ENCODE measurements at places on chromosomes 2 and 18.

DNA sequence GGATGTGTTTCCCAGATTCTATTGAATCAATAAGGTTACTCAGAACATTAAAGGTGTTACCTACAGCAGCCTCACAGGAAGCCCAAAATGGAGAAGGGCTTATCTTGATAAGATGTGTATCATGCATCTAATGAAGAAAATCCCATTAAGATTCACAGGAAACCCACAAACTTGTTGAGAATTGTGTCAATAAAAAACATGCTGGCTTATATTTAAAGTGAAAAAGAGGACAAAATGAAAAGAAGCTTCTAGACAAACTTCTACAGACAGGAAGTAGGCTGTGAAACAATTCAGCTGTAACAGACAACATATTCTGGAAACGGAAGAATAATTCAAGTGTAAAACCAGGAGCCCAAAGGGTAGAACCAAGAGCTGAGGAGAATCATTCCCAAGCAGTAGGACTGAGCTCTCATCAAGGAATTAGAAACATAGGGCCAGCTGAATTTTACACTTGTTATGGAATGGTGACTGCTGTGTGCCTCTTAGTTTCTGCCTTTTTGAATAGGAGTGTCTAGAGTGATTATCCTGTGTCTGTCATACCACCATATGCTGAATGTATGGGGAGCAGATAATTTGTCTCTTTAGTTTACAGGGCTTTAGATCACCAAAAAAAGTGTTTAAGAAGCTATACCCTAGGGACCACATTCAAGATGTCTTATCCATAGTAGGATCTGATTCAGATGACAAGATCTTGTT lies 9.6 kb downstream of the IMMT start:
- DNase-seq: no peak

DNA sequence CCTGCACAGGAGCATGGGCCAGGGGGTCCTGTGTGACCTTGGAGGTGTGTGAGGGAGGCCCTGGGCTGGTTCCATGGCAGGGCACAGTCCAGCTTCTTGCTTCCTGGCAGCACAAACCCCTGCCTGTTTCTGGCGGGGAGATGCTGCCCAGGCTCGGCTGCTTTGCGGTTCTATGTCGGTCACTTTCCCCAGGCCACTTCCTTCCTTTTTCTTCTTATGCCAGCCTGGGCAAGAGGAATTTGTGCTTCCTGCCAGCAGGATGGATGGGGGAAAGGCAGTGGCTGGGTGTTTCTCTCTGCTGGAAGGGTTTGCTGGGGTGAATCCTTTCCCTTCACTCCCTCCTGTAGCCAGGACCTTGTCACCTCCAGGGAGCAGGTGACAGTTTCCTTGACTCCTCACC lies 24.3 kb downstream of the ASAP2 start:
- no peak for DNase-seq

DNA sequence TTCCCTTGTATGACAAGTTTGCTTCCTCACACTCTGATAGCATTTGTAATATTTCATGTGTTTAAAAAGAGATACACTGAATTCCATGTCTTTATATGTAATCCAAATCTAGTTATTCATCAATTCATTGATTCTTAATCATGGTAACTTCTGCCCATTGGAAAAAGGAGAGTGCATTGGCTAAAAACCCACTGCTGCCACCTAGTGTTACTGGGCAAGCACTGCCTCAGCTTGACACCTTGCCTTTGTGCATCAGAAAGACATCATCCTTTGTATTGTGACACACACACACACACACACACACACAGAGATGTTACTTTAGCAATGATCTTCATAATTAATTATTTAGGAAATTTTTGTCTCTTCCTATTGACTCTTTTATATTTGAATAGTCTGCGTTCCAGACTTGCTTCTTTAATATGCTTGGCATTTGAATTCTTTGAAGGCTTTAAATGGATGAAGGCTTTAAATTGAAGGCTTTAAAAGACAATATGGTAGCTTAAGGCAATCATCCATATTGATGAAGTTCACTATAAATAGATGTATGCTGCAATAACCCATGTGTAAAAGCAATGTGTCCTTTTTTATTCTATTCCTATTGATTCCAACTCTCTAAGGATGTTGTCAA lies 414.2 kb upstream of the CHST9 start:
- DNase-seq: no peak

DNA sequence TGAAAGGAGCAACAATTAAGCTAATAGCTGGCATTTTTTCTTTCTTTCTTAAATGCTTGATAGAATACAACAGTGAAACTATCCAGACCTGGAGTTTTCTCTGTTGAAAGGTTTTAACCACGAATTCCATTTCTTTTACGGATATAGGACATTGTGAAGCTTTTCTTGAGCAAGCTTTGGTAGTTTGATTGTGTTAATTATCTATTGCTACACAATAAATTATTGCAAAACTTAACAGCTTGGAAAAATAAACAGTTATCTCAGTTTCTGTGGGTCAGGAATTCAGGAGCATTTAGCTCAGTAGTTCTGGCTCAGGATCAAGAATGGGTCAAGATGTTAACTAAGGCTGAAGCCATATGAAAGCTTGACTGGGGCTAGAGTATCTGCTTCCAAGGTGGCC lies 11.7 kb downstream of the PHOSPHO2 start:
- DNase-seq: no peak

GRCh38 chr18:4251206-4251605 lies 203.9 kb downstream of the DLGAP1 start:
- no peak for DNase-seq

GRCh38 chr2:28620801-28621171 lies 124.9 kb downstream of the PLB1 start:
- no peak for DNase-seq

DNA sequence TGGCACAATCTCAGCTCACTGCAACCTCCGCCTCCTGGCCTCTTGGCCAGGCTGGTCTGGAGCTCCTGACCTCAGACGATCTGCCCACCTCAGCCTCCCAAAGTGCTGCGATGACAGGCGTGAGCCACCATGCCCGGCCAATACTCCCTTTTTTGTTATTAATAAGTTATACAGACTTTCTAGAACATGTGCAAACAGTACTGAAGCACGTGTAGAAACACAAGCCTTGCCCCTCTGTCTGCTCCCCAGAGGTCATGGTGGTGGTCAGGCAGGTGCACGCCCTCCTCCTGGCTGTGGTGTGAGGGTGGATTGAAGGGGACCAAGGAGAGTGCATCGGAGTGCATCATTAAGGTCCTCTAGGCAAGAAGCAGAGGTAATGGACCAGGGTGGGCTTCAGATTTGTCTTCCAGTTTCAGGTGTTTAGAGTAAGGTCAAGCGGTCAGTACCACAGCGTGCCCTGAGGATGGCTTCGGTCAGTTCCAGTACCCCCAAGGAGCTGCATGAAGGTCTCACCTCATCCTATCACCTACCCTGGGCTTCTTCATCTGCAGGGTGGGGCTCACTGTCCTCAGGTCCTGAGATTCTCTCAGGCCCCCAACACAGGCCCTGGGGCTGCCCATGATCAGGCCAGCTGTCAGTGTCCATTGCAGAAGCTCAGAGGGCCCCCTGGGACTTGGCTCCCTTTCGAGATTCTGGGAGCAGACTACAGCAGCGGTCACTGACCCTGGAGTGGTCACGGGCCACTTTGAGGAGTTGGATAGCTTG lies 124.3 kb downstream of the GLI2 start:
- no peak for DNase-seq

- peak; percentile 35 for DNase-seq
Observed at GRCh38 chr2:38750011-38750890, 910 bp downstream of the SRSF7 start.

DNA sequence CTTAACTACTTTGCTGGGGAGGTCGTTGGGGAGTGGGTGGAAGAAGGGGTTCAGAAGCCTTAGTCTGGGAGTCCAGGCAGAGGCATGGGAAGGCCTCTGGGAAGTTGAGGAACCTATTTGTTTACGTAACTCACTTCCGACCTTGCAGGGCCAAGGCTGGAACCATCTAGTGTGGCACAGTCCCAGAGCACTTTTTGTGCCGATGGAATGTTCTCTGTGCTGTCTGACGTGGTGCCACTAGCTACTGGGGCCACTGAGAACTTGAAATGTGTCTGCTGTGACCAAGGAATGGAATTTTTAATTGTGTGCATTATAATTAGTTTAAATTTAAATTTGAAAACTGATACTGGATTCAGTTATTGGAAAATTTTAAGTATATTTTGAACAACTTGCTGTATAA lies 139.7 kb downstream of the FAM161A start:
- DNase-seq: no peak

Data from activated CD4-positive, CD25-positive, alpha-beta regulatory T cell (primary cell).